ENCODE measurements at places on chromosomes 5 and 9. TPM values are rescaled to one million over a fixed set of nuclear protein-coding genes. Genes with fewer than 3 reads are reported as not detected.

DNA sequence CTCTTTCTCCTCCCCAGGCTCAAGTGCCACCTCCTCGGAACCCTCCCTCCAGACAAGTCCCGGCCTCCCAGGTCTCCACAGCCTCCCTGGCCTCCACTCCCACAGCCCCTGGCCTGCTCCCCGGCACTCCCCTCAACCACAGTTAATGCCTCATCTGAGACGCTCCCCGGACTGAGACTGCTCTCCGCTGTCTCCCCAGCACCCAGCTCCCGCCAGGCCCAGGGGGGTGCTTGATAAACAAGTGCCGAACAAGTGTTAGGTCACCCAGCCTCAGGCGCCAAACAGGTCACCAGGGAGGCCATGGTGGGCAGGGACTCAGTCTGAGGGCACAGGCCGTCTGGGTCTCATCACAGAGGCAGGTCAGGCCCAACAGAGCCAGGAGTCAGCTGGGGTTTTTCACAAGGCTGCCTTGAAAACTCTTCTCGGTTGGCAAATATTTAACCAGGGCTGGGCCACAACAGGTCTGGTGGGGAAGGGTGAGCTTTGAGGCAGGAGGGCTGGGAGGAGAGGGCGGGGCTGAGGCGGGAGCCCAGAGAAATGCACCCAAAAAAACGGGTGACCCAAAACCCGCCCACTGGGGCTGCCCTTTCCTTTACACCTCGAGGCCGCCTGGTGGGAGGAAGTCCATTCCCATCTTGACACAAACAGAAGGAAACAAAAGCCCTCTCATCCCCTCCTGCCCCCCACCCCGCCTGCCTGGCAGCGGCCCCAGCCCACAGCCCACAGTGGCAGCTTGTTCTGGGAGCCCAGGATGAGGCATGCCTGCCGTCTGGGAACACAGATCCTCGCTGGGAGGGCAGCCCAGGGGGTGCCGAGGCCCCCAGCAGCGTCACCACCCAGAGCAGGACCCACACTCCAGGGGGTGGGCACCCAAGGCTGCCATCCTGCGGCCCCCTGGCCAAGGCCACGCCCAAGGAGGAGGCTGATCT is 66.6 kb upstream of the STXBP1 start:
- peak; percentile 72 for DNase-seq

DNA sequence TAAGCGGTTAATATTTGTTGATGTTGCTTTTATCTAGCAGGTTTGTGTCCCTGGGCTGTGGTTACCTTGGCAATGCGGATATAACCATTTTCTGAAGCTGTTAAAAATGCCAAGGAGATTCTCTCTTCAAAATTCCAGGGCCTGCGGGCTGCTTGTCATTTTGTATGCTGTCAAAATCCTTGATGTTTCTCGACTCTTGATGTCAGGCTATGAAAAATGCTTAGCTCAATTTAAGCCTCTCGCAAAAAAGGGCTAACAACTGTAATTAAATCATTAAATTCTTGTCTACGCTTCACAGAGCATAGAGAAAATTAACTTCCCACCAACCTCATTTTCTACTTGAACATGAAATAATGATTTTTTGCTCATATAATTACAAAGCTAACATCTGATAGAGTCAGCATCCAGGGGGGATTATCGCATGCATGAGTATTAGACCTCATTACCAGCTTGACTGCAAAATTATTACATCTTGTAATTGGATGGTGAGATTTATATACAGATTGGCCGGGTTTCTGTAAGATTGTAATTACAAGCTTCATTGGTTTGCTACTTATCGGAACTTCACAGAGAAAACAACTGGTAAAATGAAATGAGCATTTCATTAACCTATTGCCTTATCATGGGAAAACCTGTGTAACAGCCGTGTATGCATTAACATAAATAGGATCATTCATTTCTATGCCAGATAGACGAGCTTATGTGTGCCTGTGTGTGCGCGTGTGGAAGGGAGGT is 83.1 kb upstream of the IRX1 start:
- no peak for DNase-seq

GRCh38 chr9:113302792-113303418 is at the start of gene RNF183:
Gene RNF183, minus strand, starts transcription at chr9:113303376. Its CDS starts 5,192 bp downstream, at chr9:113298184.
- DNase-seq = no peak

CCL21 gene
- not detected for total RNA-seq

Data from frontal cortex (tissue), 4 donors.